H9 (cell line): ENCODE measurements at places on chromosomes 12 and 14. TPM values are rescaled to one million over a fixed set of nuclear protein-coding genes. Genes with fewer than 3 reads are reported as not detected.

GRCh38 chr12:632102-632696, 31.0 kb downstream of the NINJ2 start:
- H3K27ac ChIP-seq: no peak overlapping the region
- H3K36me3 ChIP-seq: no peaks in the 10 kb centered on the region
- H3K4me3 ChIP-seq: no peak overlapping the region; the same call in 1 of the 2 replicates
- no peaks in the 10 kb centered on the region for H3K27me3 ChIP-seq
- peaks cover 11% of the 10 kb centered on the region; the same call in 1 of the 2 replicates for H3K4me1 ChIP-seq

- H3K27ac ChIP-seq: no peak overlapping the region
- no peak overlapping the region for H3K4me3 ChIP-seq
- DNase-seq: no peak
Observed at GRCh38 chr14:75165586-75166391, 10.6 kb downstream of the TMED10 start.

The NOS1 gene
- 2.3 and 2.4 TPM in 2 replicates for total RNA-seq

GRCh38 chr14:67852926-67853604, 33.5 kb downstream of the RAD51B start:
- H3K4me3 ChIP-seq: no peak overlapping the region
- H3K27me3 ChIP-seq: no peaks in the 10 kb centered on the region
- no peaks in the 10 kb centered on the region for H3K36me3 ChIP-seq
- H3K4me1 ChIP-seq: no peaks in the 10 kb centered on the region
- no peak overlapping the region for H3K27ac ChIP-seq

The FGF23 gene
- 0.13 and 0.24 TPM in 2 replicates for total RNA-seq

The MIP gene
- total RNA-seq: 0.17 TPM in 1 of 2 replicates, not detected in the other

The KRT79 gene
- total RNA-seq: not detected in 2 replicates

The CCDC85C gene
- total RNA-seq: 33.2 and 36.3 TPM in 2 replicates

The SIX1 gene
- total RNA-seq: 0.09 and 0.17 TPM in 2 replicates

DNA sequence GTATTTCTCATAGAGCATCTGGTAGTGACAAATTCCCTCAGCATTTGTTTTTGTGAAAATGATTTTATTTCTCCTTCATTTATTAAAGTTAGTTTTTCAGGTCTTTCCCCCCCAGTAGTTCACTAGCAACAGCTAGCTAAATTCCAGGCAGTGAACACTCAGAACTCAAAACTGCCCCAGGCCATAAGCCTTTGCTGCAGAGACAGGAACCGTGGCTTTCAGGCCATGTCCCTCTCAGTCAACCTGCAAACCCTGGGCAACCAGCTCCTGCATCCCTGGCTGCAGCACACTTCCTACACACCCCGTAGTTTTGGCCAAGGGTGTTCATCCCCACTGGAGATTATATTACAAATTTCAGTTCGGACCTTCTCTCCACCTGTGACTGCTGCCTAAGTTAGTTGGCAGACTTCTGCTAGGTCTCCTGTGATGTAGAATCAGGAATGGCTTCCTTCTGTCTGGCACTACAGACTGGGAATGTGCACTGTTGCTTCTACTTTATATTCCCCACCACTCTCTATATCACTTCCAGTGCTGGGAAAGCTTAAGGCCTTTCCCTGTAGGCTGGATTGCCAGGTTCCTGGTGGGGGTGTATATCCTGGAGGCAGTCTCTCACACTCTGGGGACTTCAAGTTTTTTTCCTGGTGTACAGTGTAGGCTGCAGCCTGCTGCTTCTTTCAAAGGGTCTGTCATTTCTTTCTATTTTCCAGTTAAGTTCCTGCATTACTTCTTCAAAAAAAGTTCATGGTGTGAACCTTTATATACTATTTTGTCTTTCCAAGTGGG, 924.4 kb upstream of the LRFN5 start:
- no peaks in the 10 kb centered on the region for H3K36me3 ChIP-seq
- DNase-seq: no peak
- no peaks in the 10 kb centered on the region for H3K27me3 ChIP-seq
- no peak overlapping the region for H3K4me3 ChIP-seq

DNA sequence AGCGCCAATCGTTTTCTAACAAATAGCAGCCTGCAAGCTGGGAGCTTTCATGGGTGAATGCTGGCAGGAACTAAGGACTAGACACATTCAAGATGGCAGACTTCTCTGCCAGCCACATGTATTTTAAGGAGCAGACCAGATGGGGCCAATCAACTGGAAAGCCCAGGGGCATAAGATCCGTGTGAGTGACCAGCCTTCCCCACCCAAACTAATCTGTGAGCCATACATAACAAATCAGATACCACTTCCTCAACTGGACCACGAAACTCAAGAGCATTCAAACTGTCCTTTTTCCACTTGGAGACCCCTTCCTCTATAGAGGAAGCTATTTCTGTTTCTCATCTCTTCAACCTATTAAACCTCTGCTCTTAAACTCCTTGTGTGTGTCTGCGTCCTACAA, 9.7 kb downstream of the TCL1B start:
- H3K27me3 ChIP-seq: peaks cover 24% of the 10 kb centered on the region; the same call in 1 of the 2 replicates
- no peaks in the 10 kb centered on the region for H3K36me3 ChIP-seq

- H3K4me1 ChIP-seq: peaks cover 4% of the 10 kb centered on the region; the same call in 1 of the 2 replicates
- H3K27me3 ChIP-seq: no peaks in the 10 kb centered on the region
- no peaks in the 10 kb centered on the region for H3K36me3 ChIP-seq
- no peak for DNase-seq
- no peak overlapping the region for H3K4me3 ChIP-seq
- H3K27ac ChIP-seq: no peak overlapping the region
Observed at GRCh38 chr12:12278899-12279298, 12.1 kb upstream of the LRP6 start.

The OR6S1 gene
- total RNA-seq: not detected in 2 replicates

DNA sequence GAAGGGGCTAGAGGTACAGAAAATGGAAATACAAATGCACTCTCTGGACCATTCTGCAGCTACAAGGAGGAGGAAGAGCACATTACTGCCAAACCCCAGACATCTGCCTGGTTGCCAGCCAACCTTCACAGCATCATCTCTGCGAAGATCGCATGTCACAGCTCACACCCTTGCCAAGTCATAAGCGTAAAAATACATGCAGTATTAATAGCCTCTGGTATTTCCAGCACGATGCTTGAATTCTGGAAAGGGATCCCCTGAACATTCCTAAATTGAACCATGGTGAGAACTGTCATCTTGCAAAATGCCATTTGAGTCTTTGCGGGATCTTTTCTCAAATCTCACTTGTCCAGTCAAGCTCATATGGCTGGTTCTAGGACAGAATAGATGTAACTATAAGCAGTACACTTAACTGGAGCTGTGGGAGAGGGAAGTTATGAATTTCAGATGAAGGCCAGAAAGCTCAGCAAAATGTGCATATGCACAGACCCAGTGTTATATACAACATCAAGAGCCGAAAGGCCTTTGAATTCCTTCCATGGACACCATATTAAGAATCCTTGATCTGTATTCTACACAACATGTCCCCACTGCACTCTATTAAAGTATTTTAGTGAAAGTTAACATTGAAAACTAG, 211.6 kb downstream of the DUSP6 start:
- no peak overlapping the region for H3K27ac ChIP-seq
- no peaks in the 10 kb centered on the region for H3K36me3 ChIP-seq
- no peaks in the 10 kb centered on the region for H3K27me3 ChIP-seq
- no peak overlapping the region for H3K4me3 ChIP-seq

- H3K4me3 ChIP-seq: no peak overlapping the region
- no peaks in the 10 kb centered on the region; the same call in 1 of the 2 replicates for H3K4me1 ChIP-seq
- no peak for DNase-seq
- no peaks in the 10 kb centered on the region for H3K27me3 ChIP-seq
Observed at GRCh38 chr14:93712838-93713724, 75.2 kb downstream of the PRIMA1 start.

The SYCP3 gene
- 0.31 TPM in 1 of 2 replicates, not detected in the other for total RNA-seq

DNA sequence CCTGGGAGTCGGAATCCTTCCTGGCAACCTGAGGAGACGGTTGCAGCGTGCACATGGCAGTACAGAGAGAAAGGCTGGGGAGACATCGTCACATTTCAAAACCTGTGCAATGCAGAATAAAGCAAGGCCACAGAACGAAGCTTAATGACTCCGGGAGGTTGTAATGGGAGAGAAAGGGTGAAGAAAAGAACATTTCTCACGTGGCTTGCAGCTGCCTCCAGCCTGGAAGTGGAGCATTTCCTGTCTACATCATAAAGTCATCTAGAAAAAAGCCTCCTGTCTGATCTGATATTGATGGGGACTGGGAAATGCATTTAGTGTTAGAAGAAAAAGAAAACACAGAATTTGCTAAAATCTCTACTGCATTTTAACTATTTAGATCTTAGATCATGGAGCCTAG, 209.3 kb downstream of the TMEM132C start:
- H3K4me1 ChIP-seq: 0 out of 2 replicates have a peak, but pooled peaks cover 1% of the 10 kb centered on the region
- no peak overlapping the region for H3K4me3 ChIP-seq
- H3K27me3 ChIP-seq: no peaks in the 10 kb centered on the region
- H3K27ac ChIP-seq: no peak overlapping the region
- peaks cover 9% of the 10 kb centered on the region for H3K36me3 ChIP-seq

- peaks cover 4% of the 10 kb centered on the region; the same call in 1 of the 2 replicates for H3K4me1 ChIP-seq
- H3K27ac ChIP-seq: no peak overlapping the region
- H3K4me3 ChIP-seq: no peak overlapping the region
- H3K27me3 ChIP-seq: no peaks in the 10 kb centered on the region
- DNase-seq: no peak
- H3K36me3 ChIP-seq: peaks cover 4% of the 10 kb centered on the region
Observed at GRCh38 chr12:25051656-25052195, 102.8 kb upstream of the BCAT1 start.

DNA sequence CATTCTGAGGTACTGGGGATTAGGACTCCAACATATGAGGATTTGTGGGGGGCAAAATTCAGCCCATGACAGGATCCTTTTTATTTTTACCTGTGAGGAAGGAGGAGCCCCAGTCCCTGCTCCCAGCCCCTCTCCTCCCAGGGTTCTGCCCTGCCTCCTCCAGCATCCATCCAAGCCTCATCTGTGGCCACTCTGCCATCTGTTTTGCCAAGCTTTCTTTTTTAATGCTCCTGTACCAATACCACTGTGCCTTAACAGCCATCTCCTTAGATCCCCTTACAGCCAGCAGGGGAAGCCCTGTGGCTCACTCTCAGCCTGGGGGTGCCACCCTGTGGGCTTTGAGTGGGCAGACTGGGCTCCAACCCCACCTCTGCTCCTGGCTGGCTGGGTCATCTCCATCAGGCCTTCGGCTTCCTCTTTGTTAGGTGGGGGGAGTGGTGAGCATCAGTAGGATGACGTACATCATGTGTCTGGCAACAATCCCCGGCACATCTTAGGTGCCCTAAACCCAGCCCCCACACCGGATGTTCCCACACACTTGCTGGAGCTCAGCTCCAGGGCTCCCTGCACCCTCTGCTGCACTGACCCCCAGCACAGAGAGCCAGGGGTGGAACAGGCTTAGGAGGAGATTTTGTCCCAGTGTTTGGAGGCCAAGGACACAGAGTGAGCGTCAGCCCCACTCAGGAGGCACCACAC, 40.2 kb downstream of the CYP46A1 start:
- H3K4me1 ChIP-seq: no peaks in the 10 kb centered on the region
- H3K36me3 ChIP-seq: no peaks in the 10 kb centered on the region
- DNase-seq: peak; percentile 23
- H3K4me3 ChIP-seq: no peak overlapping the region
- no peaks in the 10 kb centered on the region for H3K27me3 ChIP-seq

GRCh38 chr14:61326146-61326545, 4.8 kb downstream of the PRKCH start:
- peaks cover 12% of the 10 kb centered on the region; the same call in 1 of the 2 replicates for H3K27me3 ChIP-seq
- H3K36me3 ChIP-seq: peaks cover 8% of the 10 kb centered on the region; the same call in 1 of the 2 replicates
- DNase-seq: no peak
- no peak overlapping the region for H3K27ac ChIP-seq
- H3K4me1 ChIP-seq: peaks cover 2% of the 10 kb centered on the region; the same call in 1 of the 2 replicates

The EXOC3L4 gene
- 0.39 and 0.42 TPM in 2 replicates for total RNA-seq

The FOXG1 gene
- 0.07 and 0.11 TPM in 2 replicates for total RNA-seq

The MANSC4 gene
- not detected in 2 replicates for total RNA-seq

GRCh38 chr12:24770334-24770733, 178.6 kb downstream of the BCAT1 start:
- H3K4me1 ChIP-seq: no peaks in the 10 kb centered on the region
- no peaks in the 10 kb centered on the region for H3K36me3 ChIP-seq
- H3K4me3 ChIP-seq: no peak overlapping the region
- no peaks in the 10 kb centered on the region for H3K27me3 ChIP-seq
- H3K27ac ChIP-seq: no peak overlapping the region

The POTEM gene
- total RNA-seq: not detected in 2 replicates

The GPR137C gene
- total RNA-seq: 4.2 and 4.3 TPM in 2 replicates

The MORN3 gene
- 0.24 and 0.37 TPM in 2 replicates for total RNA-seq

GRCh38 chr14:57009585-57010515, 199.6 kb upstream of the OTX2 start:
- peaks cover 22% of the 10 kb centered on the region for H3K36me3 ChIP-seq
- no peaks in the 10 kb centered on the region; the same call in 1 of the 2 replicates for H3K4me1 ChIP-seq
- DNase-seq: no peak
- no peak overlapping the region for H3K27ac ChIP-seq
- no peak overlapping the region for H3K4me3 ChIP-seq

- no peaks in the 10 kb centered on the region for H3K36me3 ChIP-seq
- H3K4me3 ChIP-seq: no peak overlapping the region
Observed at GRCh38 chr14:45156067-45156466, 20.3 kb downstream of the FANCM start.

DNA sequence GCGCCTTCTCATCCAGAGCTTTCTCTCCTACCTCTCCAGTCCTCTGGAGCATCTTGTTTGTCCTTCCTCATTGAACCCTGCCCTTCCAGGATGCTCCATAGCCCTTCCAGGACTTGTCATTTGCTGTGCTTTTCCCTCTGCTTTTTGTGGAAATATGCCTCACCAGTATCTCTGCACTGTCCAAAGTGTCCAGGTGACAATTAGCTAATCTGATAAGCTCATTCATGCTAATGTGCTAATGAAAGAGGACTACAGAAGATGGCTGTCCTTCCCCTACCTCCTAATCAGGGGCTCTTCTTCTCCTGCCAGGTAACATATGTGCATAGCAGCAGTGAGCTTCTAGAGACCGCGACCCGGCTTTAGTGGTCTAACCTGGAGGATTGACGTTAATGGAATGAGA, 58.4 kb upstream of the OTX2 start:
- no peaks in the 10 kb centered on the region for H3K4me1 ChIP-seq
- H3K4me3 ChIP-seq: no peak overlapping the region
- H3K36me3 ChIP-seq: no peaks in the 10 kb centered on the region

The HOXC10 gene
- total RNA-seq: not detected in 2 replicates

DNA sequence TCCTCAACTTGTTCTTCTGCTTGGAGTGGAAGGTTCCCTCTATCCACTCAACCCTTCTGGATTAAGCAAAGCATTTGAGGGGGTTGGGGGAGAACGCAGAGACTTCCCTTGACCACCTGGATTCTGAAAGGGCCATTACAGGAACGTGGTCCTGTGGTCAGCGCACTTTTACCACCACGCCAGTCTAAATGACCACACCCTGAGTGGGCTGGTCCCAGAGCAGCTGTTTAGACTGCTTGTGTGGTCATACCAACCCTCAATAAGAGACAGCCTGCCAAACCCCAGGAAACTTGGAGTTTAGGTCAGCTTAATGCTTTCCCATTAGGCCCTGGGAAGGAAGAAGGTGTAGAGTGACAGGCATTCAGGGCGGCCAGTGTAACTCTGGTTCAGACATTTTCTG, 165.5 kb upstream of the ATP2B1 start:
- H3K27me3 ChIP-seq: no peaks in the 10 kb centered on the region
- no peak overlapping the region for H3K27ac ChIP-seq
- H3K4me1 ChIP-seq: no peaks in the 10 kb centered on the region
- H3K36me3 ChIP-seq: peaks cover 4% of the 10 kb centered on the region; the same call in 1 of the 2 replicates
- DNase-seq: no peak

- DNase-seq: no peak
- H3K4me3 ChIP-seq: no peak overlapping the region
- peaks cover 6% of the 10 kb centered on the region for H3K4me1 ChIP-seq
- H3K27me3 ChIP-seq: no peaks in the 10 kb centered on the region
Observed at GRCh38 chr12:117593815-117594400, 232.5 kb upstream of the NOS1 start.
